ENCODE measurements at places on chromosomes 6 and 20.

- no peak for DNase-seq
These were observed 246.1 kb downstream of the TMEM242 start for GRCh38 chr6:157077251-157077650.

- no peak for DNase-seq
These were observed 91.8 kb upstream of the TNFAIP3 start for GRCh38 chr6:137775227-137775626.

DNA sequence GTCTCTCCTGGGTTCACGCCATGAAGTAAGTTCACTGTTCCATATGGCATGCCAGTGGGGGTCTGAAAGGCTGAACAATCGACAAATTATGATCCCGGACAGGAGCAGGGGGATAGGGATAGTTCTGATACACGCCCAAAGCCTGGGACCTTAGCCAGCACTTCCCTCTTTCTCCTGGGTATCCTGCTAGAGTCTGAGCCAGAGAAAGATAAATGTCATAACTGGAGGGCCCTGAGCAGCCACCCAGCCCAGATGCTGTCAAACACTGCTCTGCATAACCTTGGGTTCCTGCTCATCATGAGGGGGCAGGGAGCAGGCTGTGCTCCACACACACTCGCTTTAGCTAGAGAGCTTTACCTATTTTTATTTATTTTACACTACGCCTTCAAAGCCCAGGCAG, 12.3 kb downstream of the EDEM2 start:
- DNase-seq = no peak

GRCh38 chr6:43058531-43058930, 703 bp downstream of the MRPL2 start:
- DNase-seq = no peak

DNA sequence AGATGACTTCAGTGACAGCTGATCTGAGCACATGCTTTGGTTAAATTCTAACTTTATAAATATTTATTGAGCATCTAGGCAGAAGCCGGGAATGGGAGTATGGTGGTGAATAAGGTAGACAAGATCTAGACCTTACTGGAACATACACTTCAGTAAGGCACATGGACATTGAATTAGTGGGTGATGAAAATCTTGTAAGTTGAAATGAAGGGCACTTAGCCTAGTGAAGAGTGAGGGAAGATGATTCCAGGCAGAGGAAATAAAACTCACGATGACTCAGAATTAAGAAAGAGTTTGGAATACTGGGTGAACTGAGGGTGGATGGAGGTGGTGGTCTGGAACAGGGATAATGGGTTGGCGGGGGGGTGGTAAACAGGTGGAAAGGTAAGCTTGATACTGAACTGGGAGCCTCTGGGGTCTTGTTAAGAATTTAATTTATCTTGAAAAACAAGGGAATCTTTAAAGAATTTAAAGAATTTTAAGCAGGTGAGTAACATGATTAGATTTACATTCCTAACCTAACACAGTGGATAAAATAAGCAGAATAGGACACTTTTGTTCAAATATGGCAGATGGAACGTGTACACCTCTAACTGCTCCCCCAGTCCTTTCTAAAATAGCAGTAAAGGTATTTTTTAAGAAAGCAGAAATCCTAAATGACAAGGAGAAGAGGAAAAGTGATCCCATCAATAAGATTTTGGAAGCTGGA, 75.2 kb upstream of the ARHGAP18 start:
- no peak for DNase-seq

DNA sequence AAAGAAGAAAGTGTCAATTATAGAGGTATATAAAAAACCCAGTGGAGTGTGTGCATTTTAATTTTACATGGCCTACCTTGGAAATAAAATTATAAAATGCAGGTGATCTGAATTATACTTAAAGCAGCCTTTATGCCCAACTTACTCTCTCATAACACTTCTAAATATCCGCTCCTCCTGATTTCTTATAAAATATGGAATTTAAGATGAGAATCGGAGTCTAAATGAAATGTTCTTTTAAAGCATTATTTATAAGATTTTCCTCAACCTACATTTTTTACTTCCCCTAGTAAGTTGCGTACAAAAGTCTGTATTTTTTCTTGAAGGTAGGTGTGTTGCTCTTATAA, 3.5 kb downstream of the CITED2 start:
- no peak for DNase-seq

DNA sequence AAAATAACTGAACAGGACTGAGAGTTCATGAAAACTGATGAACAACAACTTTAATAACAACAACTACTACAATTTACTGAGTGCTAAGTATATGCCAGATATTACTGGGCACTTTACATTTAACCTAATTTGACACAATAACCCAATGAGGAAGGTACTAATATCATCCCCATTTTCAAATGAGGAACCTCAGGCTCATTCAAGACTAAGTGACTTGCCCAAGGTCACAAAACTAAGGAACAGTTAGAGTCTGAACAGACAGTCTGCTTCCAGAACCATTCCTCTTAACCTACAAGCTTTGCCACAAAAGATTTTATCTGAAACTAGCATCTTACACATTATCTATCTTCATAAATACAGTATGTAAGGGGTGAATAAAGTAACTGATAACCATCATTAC, 10.6 kb upstream of the NDRG3 start:
- no peak for DNase-seq

DNA sequence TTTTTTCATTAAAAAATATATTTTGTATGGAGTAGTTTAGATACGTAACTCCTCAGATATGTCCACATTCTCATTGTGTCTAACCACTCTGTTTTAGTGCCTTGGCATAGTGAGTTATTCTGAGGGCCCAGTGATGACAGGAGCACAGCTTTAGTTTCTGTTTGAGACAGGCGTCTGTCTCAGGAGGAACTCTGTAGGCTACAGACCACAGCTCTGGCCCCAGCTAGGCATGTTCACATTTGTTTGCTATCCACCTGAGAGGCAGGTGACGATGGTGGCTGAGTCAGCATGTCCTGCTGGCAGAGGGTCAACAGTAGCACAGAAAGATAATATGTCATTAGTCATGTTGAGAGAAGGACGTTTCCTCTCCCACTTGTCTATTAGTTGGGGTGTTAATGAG, 16.3 kb downstream of the LRRC1 start:
- no peak for DNase-seq
